ENCODE measurements at places on chromosomes 12 and 14.

GRCh38 chr12:77032406-77032805, 33.0 kb downstream of the E2F7 start:
- no peak for DNase-seq

DNA sequence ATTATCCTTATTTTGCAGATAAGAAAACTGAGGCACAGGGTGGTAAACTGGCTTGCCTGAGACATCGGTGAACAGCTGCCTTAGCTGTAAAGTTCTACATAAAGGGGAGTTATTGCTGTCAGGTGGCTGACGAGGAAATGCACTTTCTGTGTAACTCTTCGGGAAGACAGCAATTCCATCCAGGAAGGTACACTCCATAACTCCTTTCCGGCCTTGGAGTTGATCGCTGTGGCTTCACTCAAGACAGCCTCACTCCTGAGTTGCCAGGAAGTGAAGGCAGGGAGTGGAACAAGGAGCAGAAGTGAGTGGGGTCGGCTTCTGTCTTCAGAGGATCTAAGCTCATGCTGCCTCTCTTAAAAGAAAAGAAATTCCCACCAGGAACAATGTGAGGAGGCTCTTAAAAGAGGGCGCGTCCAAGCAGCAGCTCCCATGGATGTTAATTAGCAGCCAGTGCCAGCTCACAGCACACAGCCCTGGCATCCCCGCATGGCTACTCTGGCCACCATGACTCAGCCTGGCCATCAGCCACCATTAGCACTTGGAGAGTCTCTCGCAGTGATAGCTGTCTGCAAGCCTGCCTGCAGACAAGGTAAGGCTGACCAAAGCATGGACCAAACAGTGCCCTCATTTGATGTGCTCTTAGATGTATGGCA, 60.3 kb downstream of the NUAK1 start:
- no peak for DNase-seq

DNA sequence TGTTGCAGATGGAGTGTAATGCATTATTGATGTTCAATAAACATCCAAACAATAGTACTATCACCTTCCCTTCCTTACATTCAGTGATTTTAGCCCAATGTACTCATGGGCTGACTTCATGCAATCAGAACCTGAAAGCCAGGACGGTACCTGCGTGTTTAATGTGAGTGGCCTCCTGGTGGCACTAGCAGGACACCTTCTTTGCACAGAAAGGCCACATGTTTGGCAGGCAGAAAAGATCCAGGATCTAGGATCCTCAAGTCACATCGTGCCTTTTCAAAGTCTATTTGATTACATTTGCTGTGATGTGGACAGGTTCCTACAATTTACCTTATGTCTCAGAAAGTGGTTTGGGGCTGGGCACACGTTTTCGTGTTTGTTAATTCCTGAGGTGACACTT, 82.9 kb downstream of the NEDD1 start:
- DNase-seq, result peak; percentile 59

- DNase-seq, result no peak
Observed at GRCh38 chr14:77865455-77865854, 65.5 kb downstream of the ADCK1 start.

DNA sequence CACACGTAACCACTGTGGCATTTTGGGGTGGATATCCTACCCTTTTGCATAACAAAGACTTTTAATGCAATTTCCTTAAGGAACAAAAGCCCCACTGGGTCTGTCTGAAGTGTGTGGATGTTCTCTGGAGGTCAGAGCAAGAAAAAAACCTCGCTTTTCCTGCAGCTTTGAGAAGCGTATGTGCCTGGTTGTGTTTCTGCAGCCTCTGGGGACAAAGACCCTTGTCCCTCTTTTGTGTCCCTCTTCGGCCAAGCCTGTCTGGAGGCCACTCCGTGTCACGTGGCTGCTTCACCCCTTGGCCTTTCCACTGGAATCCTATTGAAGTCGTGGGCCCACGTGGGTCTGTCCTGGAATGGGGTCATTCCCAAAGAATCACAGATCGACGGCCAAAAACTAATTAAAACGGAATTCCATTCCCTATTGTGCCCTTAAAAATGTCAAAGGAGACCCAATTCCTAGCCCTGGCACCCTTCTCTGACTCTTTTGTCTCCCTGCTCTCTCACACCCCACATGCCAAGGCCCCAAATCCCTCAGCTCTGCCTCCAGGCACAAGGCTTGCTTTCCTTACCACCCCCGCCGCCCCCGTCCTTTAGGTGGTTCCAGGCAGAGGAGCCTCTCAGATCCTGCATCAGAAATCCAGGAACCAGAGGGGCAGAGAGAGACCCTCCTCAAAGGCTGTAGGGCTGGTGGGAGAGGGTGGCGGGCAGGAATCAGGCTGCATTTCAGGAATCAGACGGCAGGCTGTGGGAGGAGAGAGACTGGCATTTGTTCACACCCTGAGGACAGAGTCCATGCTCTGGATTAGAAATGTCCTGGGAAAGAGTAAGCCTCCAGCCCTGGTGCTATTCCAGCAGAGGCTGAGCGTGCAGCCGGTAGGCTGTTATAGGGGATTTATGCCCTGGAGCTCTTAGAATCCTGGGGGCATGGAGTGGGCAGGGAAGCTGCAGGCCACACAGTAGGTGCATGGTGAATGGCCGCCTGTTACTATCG, 12.6 kb upstream of the CYP46A1 start:
- DNase-seq, result no peak

- no peak for DNase-seq
Observed at GRCh38 chr12:77619425-77619824, 211.3 kb upstream of the NAV3 start.

DNA sequence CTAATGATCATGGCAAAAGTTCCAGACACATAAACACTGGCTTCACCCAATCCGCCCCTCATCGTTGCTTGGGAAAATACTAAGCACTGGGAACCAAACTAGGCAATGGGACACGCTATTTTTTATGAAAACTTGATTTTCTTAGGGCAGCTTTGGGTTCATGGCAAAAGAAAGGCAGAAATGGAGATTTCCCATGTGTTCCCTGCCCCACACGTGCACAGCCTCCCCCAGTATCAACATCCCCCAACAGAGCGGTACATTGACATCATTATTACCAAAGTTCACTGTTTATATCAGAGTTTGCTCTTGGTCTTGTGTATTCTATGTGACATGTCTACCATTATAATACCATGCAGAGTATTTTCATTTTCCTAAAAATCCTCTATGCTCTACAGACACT, 71.0 kb downstream of the DBX2 start:
- no peak for DNase-seq

DNA sequence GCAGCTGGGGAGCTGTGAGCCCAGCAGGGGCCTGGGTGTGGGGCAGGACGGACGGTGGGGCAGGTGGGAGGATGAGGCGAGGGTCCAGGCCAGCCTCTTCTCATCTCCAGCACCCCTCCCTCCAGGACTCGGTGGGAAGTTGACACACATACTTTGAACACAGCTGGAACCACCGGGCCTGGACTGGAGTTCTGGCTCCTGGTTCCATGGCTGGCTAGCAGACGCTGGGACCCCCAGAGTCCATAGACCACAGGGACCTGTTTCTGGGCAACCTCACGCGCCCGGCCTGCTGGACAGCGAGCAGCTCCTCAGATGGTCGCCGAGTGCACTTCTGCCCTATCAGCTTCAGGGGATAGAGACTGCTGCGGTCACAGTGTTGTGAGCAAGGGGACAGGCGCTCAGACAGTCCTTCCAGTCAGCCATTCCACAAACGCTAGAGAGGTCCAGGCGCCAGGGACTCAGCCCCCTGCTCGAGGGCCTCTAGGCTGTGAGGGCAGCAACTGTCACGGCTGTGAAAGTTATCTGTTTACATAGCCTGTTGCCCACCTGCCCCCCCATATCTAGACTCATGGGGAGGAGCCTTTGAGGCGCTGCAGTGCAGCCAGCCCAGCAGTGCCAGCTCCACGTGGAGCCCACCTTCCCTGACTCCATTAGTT, 25.2 kb downstream of the TCHP start:
- no peak for DNase-seq

DNA sequence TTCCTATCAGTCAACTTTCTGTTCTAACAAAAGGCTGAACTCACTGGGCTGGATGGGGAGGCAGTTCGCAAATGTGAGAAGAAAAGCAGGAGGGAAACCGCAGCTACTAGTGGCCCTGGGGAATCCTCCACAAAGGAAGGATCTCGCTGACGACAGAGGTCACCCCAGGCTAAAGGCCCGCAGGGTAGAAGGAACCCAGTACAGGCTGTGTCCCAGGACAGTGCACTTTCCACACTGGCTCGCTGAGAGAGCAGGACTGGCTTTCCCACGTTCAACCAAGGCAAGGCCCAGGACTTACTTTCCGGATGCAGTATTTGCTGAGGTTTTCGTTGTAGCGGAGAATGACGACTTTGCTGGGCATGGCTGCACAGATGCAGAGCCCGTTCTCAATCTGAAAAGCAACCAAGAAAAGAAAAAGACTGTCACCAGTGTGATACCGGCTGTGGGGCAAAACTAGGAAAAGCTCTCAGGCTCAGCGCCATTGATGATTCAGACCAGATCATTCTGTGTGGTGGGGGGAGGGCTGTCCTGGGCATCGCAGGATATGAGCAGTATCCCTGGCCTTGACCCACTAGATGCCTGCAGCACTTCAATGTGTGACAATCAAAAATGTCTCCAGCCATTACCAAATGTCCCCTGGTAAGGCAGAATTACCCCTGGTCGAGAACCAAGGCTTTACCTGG, 36.3 kb downstream of the PRKAB1 start:
- no peak for DNase-seq

- no peak for DNase-seq
Observed at GRCh38 chr14:30638926-30639325, 16.8 kb downstream of the SCFD1 start.

GRCh38 chr12:115201966-115202365, 518.0 kb upstream of the TBX3 start:
- no peak for DNase-seq

DNA sequence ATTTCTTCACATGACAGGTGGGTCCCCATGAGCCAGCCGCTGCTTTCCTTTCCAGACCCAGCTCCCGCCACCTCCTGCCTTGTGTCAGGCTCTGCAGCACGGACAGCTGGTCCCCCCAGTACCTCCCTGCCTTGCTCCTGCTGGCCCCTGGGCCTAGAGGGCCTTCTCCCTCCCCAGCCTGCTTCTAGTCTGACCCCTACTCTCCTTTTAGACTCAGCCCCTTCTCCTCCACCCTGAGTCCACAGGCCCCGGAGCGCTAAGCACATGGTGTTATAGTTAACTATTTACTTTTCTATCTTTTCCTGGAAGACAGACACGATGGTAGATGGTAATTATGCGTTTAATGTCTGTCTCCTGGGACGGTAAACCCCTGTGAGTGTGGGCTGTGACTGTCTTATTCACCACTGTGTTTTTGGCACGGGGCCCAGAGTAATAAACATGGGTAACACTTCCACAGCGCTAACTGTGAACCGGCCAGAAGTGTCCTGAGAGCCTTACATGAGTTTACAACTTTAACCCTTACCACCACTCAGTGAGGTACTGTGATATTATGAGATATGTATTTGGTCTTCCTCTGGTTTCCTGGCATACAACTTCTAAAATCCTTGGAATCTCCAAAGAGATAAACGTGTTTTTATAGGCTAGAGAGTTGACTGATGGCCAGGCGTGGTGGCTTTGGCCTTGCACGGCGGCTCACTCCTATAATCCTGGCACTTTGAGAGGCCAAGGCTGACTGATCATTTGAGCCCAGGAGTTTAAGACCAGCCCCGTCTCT, 41.2 kb downstream of the DGLUCY start:
- DNase-seq, result peak; percentile 92

- no peak for DNase-seq
Observed at GRCh38 chr12:171743-172676, 41.9 kb downstream of the SLC6A12 start.

- DNase-seq, result no peak
Observed at GRCh38 chr12:26830363-26830762, 2.6 kb downstream of the ITPR2 start.

DNA sequence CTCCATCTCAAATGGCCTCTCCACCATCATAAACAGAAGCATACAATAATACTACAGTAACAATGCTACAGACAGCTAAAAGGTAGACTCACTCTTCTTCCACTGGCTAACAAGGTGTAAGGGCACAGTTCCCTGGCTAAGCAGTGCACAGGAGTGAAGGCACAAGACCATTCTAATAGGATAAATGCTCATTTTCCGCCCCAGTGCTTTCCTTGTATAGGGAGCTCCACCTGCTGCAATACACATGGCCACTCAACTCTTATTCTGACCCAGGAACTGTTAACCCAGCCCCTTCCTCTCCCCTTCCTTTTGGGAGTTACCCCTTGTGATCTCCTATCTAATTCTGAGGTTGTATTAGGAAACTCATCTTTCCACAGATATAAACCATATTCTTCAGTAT, 124.6 kb downstream of the KCNK10 start:
- no peak for DNase-seq

- no peak for DNase-seq
Observed at GRCh38 chr12:52441320-52441911, 7.2 kb upstream of the KRT75 start.

DNA sequence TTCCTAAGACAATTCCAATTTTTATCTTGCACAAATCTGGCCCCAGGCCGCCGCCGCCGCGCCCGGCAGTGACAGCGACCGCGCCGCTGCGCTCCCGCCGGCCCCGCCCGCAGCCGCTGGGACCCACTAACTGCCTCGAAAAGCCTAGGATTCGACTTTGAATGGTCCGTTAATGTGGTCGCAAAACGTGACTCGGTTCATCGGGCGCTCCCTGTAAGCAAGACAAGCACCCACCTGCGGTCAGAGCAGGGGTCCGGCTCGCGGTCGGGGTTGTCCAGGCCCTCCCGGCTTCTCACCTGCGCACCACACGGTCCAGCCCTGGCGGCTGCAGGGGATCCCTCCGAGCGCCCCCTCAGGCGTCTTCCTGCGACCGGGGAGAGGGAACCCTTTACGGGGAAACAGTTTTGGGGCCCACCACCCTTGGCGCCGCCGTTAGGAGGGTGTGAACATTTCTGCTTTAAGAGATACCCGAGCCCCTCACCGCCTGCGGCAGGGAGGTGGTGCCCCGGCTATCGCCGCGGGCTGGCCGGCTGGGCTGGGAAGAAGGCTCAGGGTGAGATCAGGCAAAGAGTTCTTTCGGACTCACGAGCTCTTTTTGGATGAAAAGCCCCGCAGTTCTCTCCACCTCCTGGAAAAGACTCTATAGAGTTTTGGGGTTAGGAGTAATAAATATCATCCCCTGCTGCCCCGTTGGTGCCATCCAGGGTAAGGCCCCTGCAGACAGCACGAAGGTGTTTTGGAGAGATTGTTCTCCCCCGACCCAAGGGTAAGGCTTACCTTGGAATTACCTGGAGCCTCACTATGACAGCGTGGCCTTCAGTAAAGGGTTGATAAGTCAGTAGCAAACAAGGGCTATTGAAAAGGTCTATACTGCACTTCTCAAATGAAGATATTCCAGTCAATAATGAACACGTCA, 13.6 kb upstream of the FOXJ2 start:
- no peak for DNase-seq

DNA sequence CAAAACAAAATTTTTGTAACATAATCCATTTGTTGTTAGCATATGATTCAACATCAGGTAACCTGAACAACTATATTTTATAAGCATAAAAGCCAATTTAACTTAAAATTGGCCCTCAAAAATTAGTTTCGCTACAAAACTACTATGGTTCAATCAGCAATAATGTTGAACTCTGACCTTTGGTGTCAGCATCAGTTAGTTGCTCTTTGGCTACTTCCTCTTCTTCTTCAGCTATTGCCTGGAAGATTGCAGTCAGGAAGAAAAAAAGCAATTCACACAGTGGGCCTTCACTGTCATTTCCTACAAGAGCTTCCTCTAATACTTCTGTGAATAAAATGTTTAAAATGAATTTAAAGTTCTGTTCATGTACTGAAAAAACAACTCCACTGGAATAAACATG, 78.2 kb upstream of the CFL2 start:
- DNase-seq, result no peak

GRCh38 chr14:31200702-31200990, 6.9 kb downstream of the HECTD1 start:
- DNase-seq, result no peak
